ENCODE measurements at places on chromosomes 5 and 9.

GRCh38 chr5:133396814-133397213 lies 215.5 kb downstream of the FSTL4 start:
- no peak for DNase-seq

DNA sequence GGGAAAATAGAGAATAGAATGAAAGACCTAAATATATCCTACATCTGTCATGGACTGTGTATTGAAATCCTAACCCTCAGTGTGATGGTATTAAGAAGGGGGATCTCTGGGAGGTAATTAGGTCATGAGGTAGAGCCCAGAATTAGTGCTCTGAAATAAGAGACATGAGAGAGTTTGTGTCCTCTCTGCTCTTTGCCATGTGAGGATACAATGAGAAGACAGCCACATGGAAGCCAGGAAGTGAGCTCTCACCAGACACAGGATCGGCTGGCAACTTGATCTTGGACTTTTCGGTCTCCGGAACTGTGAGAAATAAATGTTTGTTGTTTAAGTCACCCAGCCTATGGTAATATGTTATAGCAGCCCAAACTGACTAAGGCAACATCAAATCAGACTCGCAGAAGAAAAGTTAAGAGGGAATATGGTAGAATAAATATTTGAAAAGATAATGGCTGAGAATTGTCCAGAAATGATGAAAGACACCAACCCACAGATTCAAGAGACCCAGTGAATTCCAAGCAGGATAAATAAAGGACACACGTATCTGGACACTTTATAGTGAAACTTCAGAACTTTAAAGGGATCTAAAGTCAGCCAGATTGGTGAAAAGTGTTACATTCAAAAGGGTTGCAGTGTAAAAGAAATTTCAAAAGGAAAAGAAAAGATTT lies 12.7 kb upstream of the SLC36A1 start:
- no peak for DNase-seq

GRCh38 chr9:20994486-20994885 lies 37.0 kb downstream of the HACD4 start:
- DNase-seq = no peak

DNA sequence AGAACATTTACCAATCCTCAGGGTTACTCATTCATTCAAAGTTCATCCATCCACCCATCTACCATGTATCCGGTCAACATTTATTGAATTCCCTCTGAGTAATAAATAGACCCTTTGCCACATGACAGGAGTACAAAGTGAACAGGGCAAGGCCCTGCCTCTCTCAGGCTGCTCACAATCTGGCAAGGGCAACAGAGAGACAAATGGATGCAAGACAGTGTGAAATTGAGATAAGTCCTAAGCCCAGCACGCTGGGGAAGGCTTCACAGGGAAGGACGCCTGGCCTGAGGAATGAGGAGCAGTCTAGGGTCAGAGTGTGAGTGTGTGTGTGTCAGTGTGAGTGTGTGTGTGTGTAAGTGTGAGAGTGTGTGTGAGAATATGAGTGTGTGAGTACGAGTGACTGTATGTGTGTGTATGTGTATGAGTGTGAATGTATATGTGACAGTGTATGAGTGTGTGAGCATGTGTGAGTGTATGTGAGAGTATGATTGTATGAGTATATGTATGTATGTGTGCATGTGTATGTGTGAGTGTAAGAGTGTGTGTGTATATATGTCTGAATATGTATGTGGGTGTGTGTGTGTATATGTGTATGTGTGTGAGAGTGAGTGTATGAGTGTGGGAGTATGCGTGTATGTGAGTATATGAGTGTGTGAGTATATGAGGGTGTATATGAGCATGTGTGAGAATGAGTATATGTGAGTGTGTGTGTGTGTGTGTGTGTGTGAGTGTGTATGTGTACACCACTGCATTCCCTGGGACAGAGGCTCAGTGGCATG lies 145.6 kb downstream of the FSTL4 start:
- DNase-seq = no peak

DNA sequence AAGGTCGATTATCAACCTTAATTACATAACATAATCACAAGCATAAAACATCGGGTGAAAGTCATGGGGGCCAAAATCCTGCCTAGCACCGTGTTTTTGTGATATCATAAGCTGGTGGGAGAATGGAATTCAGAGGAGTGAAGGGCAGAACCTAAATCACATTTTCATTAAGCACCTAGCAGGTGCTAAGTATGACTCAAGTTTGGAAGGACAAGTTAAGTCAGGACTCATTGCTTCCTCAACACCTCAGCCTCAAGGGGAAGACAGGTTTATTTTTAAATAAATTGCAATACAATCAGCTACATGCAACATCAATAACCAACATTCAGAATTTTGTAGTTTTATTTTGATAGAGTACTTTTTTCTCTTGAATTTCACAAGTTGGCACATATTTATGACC lies 33.5 kb upstream of the GAS1 start:
- no peak for DNase-seq

DNA sequence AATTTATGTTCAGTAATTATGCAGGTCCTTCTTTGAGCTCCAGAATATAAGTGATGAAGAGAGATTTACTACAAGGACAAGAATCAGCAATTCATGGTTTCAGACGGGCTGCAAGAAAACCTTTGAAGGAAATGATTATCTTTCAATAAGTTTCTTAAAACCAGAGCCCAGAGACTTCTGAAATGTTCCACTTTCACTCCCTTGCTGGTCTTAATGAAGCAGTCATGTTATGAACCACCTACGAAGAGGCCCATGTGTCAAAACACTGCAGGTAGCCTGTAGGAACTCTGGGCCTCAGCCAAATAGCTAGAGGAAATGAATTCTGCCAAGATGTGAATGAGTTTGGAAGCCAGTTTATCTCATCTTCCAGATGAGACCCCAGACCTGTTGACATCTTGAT lies 505.9 kb upstream of the MEF2C start:
- no peak for DNase-seq

DNA sequence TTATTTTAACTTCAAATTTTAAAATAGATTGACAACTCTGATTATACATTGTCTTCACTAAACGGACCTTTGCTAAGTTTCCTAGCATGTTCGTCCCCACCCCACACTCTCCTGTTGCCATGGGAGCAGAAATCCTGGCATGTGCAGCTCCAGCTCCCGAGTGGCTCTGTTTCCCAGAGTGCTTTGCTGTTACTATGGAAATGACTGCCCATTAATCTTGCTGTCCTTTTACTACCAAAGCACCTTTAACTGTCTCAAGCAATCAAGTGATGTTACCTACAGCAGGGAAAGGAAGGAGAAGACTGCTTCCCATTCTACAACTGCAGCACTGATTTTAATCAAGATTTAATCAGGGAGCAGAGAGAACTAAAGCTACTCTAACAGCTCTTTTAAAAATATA lies 212.0 kb upstream of the KIF2A start:
- no peak for DNase-seq

DNA sequence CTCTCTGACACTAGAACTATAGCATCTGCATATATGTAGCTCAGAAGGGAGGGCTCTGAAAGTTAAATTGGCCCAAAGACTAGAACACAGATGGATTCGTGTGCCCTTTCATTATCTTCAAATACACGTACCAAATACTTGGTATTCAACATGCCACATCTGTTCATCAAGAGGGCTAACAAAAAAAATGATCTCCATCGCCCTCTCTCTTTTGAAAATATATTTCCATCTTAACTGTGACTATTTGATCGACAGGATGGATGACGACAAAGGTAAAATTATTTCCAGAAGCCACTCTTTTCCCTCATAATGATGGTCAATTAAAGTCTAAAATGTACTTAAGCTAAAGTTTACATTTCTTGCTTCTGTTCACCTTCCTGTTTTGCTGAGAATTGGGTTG lies 77.0 kb downstream of the SEMA6A start:
- DNase-seq = no peak

DNA sequence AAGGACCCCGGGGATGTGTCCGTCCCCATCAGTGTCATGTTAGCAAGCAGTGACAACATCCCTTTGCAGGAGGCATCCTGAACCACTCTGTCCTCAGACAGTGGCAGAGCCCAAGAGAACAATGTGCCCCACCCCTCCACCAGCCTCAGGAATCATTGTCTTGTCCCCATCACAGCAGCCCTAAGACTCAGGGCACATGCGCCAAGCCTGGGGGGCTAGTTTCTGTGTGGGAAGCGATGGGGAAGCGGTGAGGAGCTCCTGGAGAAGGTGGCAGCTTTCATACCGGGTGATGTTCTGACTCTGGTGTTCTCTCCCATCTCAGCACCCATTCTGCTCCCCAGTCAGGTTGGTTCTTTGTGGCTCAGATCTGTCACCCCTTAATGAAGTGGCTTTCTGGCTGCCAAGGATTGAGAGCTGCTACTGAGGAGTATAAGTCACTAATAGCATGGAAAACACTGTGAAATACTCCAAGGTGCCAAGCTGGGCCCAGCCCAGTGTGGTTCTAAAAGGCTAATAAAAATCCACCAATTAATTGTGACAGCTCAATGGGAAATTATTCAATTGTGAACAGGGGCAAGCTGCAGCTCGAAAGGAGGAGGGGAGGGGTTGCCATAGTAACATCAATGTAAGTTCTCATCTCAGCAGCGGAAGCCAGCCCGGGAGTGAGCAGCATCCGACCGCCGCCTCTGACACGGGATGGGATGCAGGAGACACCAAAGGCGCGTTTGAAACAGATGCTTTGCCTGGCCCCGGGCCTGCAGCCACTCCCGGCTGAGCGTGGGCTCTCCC lies 4.7 kb downstream of the QRFP start:
- DNase-seq = no peak

DNA sequence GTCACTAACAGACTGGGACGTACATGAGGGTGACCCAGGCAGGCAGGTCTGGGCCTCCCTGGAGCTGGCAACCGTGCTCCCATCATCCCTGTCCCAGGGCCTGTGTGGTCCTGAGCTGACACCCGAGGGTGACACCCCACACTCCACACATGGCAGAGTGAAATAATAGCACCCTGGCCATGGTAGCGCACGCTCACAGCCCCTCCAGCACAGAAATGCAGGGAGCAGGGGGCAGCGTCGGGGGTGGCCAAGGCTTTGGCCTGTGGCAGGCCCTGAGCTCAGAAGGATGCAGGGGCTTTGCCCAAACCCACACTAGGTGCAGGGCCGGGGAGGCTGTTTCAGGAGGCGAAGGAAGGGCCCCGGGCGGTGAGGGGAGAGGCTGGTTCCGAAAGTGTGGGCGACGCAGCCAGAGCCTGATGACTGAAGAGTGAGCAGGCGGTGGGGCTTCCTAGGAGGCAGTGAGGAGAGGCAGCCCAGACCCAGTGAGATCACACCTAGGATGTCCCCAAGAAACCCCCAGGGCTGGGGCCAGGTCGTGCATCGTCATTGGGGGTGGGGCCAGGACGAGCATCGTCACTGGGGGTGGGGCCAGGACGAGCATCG lies 12.9 kb downstream of the OR2V2 start:
- peak; percentile 72 for DNase-seq

DNA sequence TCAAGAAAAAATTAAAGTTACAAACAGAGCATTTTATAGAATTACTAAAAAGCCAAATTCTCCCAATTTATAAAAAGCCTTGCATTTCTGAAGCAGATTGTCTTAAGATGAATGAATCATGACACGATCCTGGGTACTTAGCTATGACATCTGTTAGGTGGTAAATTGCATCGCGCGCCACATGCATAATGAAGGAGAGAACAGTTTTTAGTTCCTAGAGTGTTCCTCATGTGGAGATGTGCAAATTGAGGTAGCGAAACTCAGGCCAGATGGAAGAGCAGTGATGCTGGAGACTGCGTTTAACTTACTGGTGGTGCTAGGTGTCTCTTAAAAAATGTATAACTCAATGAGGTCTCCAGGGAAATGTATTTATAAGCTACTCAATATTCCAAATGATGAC lies 516.1 kb downstream of the EFNA5 start:
- no peak for DNase-seq

- no peak for DNase-seq
Observed at GRCh38 chr5:106172681-106173532, 1497.8 kb downstream of the EFNA5 start.

- DNase-seq = no peak
Observed at GRCh38 chr9:25994605-25995004, 316.4 kb upstream of the TUSC1 start.

- no peak for DNase-seq
Observed at GRCh38 chr5:163712011-163712410, 206.6 kb downstream of the MAT2B start.

GRCh38 chr9:113368348-113368981 lies 8.3 kb downstream of the HDHD3 start:
- no peak for DNase-seq

DNA sequence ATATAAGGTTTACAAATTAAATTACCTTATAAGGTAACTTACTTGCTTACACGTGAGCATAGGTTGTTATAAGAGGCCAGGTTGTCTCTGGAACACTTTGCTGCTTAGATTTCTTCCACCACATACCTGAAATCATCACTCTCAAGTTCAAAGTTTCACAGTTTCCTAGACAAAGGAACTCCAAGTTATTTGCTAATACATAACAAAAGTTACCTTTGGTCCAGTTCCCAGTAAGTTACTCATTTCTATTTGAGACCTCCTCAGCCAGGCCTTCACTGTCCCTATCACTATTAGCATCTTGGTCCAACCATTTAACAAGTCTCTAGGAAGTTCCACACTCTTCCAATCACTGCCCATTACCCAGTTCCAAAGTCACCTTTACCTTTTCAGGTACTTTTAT lies 18.5 kb upstream of the UGT3A1 start:
- no peak for DNase-seq

- no peak for DNase-seq
Observed at GRCh38 chr5:174504266-174504726, 220.1 kb upstream of the MSX2 start.

- no peak for DNase-seq
Observed at GRCh38 chr5:122515709-122516431, 203.8 kb downstream of the SNCAIP start.

GRCh38 chr5:142650881-142651280 lies 35.0 kb downstream of the FGF1 start:
- no peak for DNase-seq

DNA sequence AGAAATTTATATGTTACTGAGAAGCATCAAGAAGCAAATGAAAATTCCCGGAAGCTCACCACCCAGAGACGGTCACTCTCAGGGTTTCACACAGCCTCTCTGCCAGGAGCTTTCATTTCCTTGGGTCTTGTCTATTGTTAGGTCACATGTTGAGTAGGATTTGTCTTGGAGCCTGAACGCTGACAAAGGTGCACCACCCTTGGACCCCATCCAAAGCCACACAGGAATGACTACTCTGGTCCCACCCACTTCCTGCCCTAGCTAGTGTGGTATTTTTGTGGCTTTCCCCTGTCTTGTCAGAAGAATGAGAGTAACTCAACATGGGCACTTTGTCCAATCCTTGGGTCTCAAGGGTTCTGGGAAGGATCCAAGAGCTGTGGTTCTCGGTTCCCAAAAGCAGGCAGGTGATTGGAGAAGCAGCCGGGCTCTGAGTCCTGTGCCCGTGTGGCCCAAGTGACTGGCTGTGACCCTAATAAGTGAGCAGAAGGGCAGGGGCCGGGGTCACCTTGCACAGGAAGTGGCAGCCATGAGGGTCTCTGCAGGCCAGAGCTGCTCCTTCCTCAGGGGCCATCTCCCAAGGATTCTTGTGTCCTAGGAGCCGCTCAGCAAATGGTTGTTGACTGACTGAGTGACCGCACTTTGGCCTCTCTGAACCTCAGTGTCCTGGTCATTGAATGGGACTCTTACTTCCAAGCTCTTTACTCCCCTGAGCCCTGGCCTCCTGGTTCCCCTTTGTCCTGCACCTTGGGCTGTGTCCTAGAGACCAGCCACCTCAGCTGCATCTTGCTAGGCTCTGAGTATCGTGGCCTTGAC lies 6.9 kb downstream of the FGD3 start:
- peak; percentile 80 for DNase-seq

GRCh38 chr5:163408311-163408923 lies 29.0 kb upstream of the CCNG1 start:
- DNase-seq = peak; percentile 55
